GM12864 (cell line): ENCODE measurements at places on chromosomes 4 and X.

DNA sequence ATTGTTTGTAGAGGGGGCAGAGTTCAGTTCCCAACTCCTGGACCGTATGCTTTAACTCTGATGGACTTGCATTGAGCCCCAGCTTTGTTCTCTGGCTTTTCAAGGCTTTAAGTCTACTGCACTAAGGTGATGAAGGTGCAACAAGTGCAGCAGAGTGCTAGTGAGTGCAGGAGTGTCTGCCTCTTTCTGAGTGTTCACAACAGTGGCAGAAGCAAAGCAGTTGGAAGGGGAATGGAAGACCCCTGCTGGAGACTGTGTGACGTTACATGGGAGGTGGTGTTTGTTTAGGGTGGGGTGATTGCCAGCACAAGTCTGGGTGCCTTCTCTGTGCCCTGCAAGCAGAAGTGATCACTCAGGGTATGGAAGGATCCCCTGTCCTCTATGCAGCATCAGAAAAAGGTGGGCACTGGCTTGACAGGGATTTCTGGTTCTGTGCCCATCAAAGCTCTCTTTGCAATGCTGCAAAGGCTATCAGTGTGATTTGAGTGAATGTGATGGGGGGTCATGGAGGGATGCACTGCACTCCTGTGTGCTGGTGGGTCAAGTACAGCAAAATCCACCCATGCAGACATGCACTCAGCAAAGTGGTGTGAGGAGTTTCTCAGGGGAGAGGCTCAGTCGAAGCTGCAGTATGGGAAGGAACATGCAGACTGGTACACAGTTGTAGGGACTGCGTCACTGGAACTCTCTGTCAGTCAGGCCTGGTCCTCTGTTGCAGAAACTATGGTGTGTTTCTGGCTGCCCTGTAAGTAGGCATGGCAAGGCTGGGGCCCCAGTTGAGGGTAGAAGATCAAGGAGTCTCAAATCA lies 70.9 kb upstream of the UGT2B7 start:
- no peak for DNase-seq

- DNase-seq, result no peak
Observed at GRCh38 chrX:49999087-49999486, 76.7 kb downstream of the CLCN5 start.

DNA sequence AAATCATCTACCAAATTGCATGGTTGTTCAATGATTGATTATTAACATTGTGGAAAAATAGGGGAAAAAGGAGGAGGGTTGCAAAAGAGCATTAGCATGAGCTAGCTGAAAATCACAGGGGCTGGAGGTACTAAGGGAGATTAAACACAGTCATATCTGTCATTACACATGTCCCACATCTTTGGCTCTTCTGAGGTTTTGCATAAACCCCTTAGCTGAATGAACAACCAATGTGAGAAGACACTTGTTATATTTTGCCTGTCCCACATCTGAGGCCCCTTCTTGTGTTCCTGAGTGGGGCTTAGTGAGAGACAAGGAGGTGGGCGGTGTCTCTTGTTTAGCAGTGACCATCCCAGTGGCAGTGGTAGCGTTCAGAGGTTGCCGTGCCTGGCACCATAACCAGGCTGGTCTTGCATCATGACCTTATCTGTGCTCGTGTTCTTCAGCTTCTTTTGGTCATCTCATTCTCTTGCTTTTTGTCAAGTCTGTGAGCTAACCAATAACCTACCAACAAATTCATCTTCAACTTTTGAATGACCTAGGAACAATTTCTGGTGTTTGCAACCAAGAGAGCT lies 95.6 kb downstream of the MID1IP1 start:
- DNase-seq, result no peak

GRCh38 chr4:70979445-70980008 lies 13.9 kb upstream of the DCK start:
- DNase-seq, result no peak
